ENCODE measurements at places on chromosomes 1 and 21.

GRCh38 chr1:211424018-211424417, 67.9 kb downstream of the RD3 start:
- DNase-seq = no peak

GRCh38 chr1:99481391-99481996, 164.4 kb upstream of the PALMD start:
- peak; percentile 50 for DNase-seq

DNA sequence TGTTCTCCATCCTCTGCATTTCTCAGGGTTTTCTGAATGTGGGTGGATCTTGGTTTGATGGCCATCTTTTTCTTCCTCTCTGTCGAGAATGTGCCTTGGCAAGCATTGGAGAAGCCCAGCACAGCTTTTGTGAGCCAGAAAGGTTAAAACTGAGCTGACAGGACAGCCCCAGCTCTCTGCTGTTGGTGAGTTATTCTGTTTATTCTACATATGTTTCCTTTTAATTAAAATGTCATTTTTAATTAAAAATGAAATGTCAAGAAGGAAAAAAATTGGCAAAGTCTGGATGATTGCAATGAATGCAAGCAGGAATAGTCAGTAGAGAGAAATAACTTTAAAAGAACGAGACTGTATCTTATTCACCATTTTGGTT, 325.8 kb downstream of the PTBP2 start:
- DNase-seq = no peak

- no peak for DNase-seq
Measured at GRCh38 chr1:108089477-108089876, 110.7 kb downstream of the SLC25A24 start.

GRCh38 chr1:26923711-26924110, 2.2 kb downstream of the NUDC start:
- DNase-seq = no peak

- DNase-seq = no peak
Measured at GRCh38 chr1:22597301-22597965, 34.1 kb downstream of the EPHA8 start.

DNA sequence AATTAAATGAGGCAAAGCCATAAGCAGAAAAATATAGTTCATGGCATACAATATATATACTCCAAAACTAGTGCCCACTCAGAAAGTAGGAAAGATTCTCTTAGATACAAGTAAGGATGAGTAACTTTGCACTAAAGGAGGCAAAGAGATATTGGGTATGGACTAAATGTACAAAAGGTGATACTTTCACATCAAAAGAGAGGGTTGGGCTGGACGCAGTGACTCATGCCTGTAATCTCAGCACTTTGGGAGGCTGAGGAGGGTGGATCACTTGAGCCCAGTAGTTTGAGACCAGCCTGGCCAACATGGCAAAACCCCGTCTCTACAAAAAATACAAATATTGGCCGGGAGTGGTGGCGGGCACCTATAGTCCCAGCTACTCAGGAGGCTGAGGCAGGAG, 6.7 kb downstream of the KYAT3 start:
- DNase-seq = no peak

DNA sequence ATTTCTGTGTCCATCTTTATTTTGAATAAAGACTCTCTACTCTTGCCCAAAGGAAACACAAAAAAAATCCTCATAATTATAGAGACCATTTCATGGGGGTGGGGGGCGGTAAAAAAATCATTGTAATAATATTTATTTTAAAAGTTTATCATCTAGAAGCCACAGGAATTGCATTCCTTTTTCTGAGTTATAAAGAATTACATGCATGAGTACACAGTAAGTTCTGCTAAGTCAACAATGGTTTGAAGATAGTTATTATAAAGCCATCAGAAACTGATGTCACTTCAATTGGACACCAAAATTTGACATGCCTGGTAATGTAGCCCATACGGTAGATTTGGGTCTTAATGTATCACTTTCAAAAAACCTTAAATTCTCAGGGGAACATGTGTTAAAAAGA, 478.1 kb upstream of the NR5A2 start:
- no peak for DNase-seq

DNA sequence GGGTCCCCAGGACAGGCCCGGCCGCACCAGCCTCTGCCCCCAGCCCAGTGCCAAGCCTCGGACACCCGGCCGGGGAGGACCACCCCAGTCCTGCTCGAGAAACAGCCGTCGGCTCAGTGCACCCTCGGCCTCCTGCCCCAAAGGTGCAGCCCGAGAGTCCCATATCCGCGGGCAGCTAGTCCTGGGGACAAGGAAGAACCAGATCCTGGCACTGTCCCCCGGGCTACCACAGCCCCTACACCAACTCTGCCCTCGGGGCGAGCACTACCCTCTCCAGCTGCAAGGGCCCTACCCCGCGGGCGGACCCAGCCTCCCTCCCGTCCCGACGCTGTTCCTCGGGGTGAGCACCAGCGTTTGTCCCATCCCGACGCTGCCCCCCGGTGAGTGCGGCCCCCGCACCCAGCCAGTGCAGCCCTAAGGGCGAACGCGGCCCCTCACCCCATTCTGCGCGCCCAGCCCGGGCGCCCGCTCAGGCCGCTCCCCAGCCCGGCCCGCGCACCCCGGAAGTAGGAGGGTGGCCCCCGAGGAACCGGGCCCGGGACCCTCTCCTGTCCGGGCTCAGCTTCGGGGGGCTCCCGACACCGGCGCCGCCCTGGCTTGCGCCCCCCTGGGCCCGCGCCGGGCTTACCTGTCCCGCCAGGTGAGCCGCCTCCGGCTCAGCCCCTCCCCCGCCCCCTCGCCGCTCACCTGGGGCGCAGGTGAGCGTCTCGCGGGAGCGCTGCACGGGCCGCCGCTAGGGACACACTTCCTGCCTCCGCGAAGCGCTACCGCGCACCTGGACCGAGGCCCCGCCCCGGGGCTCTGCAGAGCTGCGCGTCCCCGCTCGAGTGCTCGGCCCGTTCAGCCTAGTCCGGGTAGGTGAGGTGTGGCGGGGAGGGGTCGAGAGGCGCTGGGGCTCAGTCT, at the start of gene KDF1:
TSS of gene KDF1 (minus strand) at position 747 of the 903 bp plus-strand sequence. CDS start 8,088 bp downstream, outside the sequence.
- DNase-seq = no peak

DNA sequence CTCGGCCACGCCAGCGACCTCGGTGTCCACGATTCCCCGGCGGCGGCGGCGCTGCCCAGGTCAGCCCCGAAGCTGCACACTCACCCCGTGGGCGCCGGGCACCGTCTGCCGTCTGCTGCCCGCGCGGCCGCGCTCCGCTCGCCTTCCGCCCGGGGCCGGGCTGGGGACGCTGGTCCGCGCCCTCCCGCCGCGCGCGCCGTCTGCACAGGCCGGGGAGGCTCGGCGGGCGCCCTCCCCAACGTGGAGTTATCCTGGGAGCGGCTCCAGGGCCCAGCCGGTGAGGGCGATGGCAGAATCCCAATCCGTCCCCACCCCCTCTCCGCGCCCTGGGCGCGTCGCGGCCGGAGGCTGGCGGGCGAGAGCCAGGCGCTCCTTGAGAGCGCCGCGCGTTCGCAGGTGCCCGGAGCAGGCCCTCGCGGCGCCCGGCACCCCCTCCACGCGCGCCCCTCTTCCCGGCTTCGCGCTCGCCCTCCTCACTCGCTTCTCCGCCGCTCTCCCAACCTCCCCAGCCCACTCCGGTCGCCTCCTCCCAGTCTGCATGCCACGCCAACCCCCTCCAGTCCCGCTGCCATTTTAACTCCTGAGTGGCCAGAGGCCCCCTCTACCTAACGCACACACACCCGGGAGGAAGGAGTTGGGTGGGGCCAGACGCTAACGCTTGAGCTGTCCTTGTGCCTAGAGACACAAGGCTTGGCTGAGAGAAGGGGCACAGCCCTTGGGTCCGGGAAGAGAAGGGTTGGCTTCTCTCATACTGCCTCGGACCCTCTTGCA, at the start of gene LRRN2:
TSS of gene LRRN2 (minus strand) at position 503 of the 771 bp plus-strand sequence. CDS start 65,746 bp downstream, outside the sequence.
- no peak for DNase-seq

GRCh38 chr1:26848941-26849774, 13.8 kb upstream of the SFN start:
- no peak for DNase-seq

DNA sequence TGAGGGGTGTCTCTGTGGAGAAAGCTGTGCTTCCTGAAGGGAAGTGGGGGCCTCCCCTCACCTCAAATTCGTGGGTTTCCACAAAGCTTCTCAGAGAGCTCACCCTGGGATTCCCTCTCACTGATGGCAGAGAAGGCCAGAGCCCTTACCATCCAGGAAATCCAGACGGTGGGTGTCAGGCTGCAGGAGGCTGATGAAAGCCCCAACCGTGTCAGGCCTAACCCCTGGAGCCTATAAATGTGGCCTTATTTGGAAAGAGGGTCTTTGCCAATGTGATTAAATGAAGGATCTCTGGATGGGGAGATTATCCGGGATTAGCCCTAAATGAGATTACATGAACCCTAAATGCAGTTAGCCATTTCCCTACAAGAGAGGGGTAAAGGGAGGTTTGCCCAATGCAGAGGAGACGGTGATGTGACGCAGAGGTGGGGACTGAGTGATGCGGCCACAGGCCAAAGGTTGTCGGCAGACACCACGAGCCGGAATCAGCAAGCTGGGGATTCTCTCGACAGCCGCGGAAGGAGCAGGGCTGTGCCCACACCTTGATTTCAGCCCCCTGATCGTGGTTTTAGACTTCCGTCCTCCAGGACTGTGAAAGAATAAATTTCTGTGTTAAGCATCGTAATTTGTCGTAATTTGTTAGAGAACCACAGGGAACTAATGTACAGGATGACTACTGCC, 82.6 kb downstream of the TOMM20 start:
- DNase-seq = no peak

DNA sequence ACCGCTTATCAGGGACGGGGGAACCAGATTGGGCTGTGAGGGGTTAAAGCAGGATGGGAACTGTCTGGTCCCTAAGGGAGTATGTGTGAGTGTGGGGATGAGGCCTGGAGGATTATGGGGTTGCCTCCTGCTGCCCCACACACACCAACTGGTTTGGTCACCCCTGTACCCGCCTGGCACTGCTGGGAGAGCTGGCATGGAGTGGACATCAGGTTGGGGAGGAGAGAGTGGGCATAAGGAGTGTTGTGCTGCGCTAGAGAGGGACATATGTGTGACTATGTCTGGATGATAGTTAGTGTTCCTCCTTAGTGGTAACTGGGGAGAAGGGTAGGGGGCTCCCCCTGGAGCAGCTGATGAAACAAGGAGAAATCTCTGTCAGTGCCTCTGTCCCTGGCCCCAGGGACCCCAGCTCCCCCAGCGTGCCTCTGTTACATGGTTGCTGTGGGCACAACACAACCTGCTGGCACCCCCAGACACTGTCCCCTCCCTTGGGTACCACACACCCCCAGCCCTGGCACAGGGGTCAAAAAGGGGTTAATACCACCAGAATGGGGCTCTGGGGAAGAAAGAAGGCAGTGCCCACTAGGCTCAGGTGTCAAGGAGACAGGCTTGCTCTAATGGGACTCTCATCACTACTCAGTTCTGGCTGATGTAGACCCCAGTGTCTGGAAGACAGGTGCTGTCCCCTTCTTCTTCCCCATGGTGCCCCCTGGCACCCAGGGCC, 1.9 kb downstream of the ZBTB7B start:
- DNase-seq = peak; percentile 71

- DNase-seq = no peak
Measured at GRCh38 chr1:94326329-94326728, 88.9 kb upstream of the ARHGAP29 start.

DNA sequence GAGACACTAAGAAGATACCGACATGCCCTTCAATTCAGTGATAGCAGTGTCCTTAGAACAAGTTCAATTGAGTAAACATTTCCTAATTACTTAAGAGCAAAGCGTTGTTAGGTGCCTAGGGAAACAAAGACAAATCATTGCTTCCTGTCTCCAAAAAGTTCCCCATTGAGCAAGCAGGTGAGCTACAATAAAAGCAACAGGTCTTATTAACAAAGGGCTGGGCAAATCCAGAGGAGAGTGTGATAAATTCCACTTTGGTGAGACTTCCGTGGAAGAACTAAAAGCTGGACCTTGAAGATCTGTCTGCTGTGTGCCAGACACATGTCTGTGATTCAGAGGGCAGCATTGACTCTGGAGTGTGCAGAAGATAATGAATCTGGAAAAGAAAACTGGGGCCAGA, 1.9 kb upstream of the TUT4 start:
- peak; percentile 37 for DNase-seq

GRCh38 chr1:116133696-116134475, 22.7 kb downstream of the MAB21L3 start:
- no peak for DNase-seq

Data from HL-60 (cell line).